Esophagus squamous epithelium (tissue), 5 donors: ENCODE measurements at places on chromosomes 3 and 15. TPM values are rescaled to one million over a fixed set of nuclear protein-coding genes. Genes with fewer than 3 reads are reported as not detected.

TUSC7 gene
- total RNA-seq = not detected

BOC gene
- total RNA-seq = 75.7 TPM

MCF2L2 gene
- 1.4 TPM for total RNA-seq

AGBL1 gene
- total RNA-seq = not detected

DLL4 gene
- 1.2 TPM for total RNA-seq

GTPBP8 gene
- 26.7 TPM for total RNA-seq

WDR93 gene
- not detected for total RNA-seq

CCR9 gene
- not detected for total RNA-seq

EDEM1 gene
- total RNA-seq = 38.0 TPM

CCR3 gene
- not detected for total RNA-seq

GOLGA6L7 gene
- not detected for total RNA-seq

EXD1 gene
- total RNA-seq = not detected

KCNMB3 gene
- total RNA-seq = 0.92 TPM

CTXN2 gene
- total RNA-seq = not detected

SKOR1 gene
- total RNA-seq = 0.38 TPM

NPAP1 gene
- not detected for total RNA-seq

UROC1 gene
- total RNA-seq = not detected

TTLL13 gene
- not detected for total RNA-seq

HACD2 gene
- total RNA-seq = 46.6 TPM

IGSF10 gene
- total RNA-seq = 10.7 TPM

SYNPR gene
- not detected for total RNA-seq

ACP3 gene
- 41.9 TPM for total RNA-seq

TRAIP gene
- 10.1 TPM for total RNA-seq

PRR23C gene
- total RNA-seq = not detected

ARHGEF3 gene
- total RNA-seq = 23.4 TPM

TMIE gene
- 1.1 TPM for total RNA-seq

CRABP1 gene
- total RNA-seq = not detected

ATP10A gene
- total RNA-seq = 1.5 TPM

SUSD5 gene
- 1.2 TPM for total RNA-seq

TRPM1 gene
- total RNA-seq = not detected

CASR gene
- not detected for total RNA-seq

RUVBL1 gene
- total RNA-seq = 50.4 TPM

MCCC1 gene
- total RNA-seq = 29.4 TPM

PLSCR2 gene
- total RNA-seq = not detected

MKRN2OS gene
- 0.97 TPM for total RNA-seq

TATDN2 gene
- total RNA-seq = 20.6 TPM

ATP2B2 gene
- total RNA-seq = 0.31 TPM

SLC25A38 gene
- total RNA-seq = 21.7 TPM

B2M gene
- total RNA-seq = 4,464 TPM

PLIN1 gene
- total RNA-seq = 1.4 TPM

SCAMP5 gene
- total RNA-seq = 0.57 TPM

ALG1L2 gene
- not detected for total RNA-seq

ACTC1 gene
- total RNA-seq = not detected

GOLGA8M gene
- total RNA-seq = not detected

MKRN3 gene
- 5.5 TPM for total RNA-seq

SMAD6 gene
- total RNA-seq = 2.5 TPM

KBTBD13 gene
- total RNA-seq = not detected

MB21D2 gene
- 0.72 TPM for total RNA-seq

PLA2G4E gene
- total RNA-seq = 8.7 TPM

ZDHHC23 gene
- 3.5 TPM for total RNA-seq

CHRNA5 gene
- 1.6 TPM for total RNA-seq

SLC12A8 gene
- 12.8 TPM for total RNA-seq

PLA2G4D gene
- 5.9 TPM for total RNA-seq
